ENCODE measurements at places on chromosomes 1 and 21.

DNA sequence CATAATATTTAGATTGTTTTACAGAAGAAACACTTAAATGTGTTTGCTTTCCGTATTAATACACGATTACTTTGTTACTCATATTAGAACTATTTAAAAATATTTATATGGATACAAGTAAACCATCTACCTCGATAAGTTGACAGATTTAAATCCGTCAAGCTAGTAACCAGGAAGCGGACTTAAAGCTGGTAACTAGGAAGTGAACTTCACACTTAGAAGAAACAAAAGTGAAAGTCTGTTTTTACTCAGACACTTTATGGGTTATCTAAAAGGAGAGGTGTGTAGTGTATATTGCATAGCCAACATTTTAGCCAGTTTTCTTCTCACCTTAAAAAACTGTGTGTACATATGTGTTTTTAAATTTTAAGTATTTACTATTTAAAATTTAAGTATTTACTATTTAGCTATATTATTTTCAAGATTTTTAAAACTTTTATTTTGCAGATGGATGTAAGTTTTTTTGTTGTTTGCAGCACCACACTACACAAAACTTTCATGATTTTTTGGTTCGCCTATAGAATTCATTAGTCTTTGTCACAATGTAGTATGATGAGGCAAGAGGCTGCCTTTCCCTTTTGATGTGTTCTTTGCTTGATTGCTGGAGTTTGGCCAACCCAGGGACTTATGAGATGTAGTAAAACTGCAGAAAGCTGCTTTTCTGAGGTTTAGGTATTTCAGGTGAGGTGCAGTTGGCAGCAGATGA is 2.7 kb downstream of the USP25 start:
- peak; percentile 68 for DNase-seq

- no peak for DNase-seq
These were observed 146.6 kb downstream of the SPATA46 start for GRCh38 chr1:162230096-162230495.

- no peak for DNase-seq
These were observed 3.6 kb upstream of the IL12RB2 start for GRCh38 chr1:67304023-67304422.

DNA sequence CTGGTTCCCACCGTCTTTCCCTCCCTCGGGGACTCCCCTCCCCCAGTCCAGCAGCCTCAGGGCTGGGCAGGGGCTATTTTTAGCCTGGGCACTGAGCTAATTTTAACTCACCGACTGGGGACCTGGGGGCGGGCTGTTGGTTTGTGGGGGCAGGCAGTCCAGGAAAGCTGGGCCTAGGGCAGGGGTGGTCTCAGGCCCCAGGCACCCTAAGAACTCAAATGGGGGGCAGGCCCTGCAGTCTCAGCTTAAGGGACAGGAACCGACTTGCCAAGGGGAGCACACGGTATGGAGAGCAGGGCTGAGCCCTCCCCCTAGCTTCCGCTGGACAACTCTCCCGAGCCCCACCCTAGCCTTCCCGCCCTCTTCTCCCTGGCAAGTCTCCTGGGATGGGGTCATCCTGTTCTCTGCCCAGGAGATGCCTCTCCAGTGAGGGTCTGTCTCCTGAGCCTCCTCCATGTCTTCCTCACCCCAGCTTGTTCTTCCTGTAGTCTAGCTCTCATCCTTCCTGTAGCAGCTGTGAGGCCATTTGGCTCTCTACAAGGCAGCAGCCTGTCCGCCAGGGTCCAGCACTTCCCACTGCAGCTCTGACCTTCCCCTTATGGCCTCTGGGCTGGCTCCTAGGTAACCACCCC is 10.1 kb downstream of the MEF2D start:
- DNase-seq, result peak; percentile 69

GRCh38 chr1:226337276-226337875 is 28.4 kb upstream of the LIN9 start:
- no peak for DNase-seq

- no peak for DNase-seq
These were observed 76.9 kb downstream of the C1orf21 start for GRCh38 chr1:184463680-184464079.

DNA sequence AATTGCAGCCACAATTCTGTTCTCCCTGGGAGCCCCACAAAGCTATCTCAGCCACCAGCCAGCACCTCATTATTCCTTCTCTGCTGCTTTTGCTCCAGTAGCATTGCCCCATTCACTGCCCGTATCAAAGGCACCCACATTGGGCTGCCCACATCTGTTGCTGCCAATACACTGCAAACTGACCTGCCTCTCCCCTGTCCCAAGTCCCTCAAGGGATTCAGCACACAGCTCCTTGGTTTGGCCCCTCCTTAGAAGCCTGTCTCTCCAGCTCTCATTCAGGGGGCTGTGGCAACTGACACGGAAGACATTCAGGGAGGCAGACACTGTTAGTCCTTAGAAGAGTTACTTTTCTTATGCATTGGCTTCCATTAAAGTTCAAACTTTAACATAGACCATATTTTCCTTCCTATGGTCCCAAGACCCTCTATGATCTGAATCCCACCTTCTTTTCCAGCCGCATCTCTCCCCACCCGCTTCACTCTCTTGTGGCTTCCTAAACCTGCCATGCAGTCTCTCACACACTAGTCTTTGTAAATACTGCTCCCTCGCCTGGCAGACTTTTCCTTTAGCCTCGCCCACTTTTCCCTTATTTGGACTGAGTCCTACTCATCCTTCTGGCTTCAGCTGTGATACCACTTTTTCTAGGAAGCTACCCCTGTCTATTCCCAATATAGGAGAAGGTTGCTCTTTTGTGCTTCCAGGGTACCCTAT is 19.3 kb upstream of the KLHDC8A start:
- DNase-seq, result no peak

DNA sequence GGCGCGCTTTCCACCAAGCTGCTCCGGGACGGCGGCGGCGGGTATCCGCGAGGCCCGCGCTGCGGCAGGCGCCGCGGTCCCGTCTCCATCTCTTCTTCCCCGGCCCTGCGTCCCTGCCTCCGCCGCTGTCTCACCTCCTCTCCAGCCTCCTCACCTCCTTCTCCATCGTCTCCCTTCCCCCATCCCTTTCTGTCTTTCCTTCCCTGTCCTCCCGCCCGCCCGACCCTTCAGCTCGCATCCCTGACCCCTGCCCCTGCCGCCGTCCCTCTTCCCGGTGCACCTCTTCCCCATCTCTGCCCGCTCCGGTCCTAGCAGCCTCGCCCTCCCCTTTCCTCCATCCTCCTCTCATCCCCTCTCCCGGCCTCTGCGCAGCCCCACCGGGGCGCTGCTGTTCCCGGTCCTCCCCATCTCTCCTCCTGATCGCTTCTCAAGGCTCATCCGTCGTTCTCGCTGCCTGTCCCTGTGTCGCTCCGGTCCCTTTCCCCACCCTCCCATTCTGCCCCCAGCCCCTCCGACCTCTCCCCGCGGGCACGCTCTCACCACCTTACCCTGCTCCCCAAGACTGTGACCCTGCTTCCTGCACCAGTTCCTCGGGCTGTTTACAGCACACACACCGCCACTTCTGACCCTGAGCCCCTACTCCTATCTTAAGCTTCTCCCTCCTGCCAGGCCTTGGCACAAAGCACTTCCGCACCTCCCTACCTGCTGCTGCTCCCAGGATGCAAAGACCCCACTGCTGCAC is 760 bp upstream of the NPHP4 start:
- DNase-seq, result no peak

GRCh38 chr1:214831956-214832355 is 229.0 kb downstream of the CENPF start:
- no peak for DNase-seq

DNA sequence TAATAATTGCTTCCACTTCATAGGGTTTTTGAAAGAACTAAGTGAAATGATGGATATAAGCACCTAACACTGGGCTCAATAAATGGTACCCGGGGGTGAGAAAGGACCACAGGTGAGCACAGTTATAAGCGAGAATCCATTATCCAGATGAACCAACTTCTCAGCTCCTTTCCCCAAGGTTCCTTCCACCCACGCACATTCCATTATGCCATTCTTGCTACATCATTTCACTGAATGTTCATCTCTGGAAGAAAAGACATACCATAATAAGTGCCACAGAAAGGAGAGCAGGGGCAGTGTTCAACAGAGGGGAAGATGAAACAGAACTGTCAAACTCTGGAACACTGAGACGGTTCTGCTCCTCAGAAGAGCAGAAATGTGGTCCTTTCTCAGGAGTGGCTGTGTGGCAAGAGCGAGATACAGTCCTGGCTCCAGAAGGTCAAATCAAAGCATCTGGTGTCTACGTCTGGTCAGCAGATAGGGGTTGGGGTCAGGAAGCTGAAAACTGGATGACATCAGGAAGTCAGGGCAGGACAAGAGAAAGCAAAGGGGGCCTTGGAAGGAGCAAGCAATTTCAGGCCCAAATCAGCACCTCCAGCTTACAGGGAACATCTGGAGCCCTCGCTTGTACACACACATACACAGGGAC is 255.4 kb upstream of the TMEM51 start:
- no peak for DNase-seq

- no peak for DNase-seq
These were observed 23.4 kb downstream of the FNBP1L start for GRCh38 chr1:93471284-93471683.

GRCh38 chr1:46027788-46028573 is 104.4 kb downstream of the PIK3R3 start:
- no peak for DNase-seq

DNA sequence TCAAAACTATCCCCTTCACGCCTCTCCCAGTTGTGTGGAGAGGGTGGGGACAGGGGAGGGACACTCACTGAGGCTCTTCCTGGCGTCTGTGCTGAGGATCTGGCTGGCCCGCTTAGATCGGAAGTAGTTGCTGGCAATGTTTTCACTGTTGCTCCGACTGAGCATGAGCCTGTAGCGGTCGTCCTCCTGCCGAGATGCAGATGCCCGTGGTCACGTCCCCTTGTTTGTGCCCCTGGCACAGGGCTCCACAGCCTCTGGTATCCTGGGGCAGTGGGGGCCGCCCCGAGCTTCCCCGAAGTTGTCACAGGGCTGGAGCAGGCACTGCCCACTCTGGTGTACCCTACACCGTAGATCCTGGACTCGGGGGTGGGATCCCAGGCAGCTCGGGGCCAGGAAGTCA is 5.0 kb upstream of the DDOST start:
- DNase-seq, result no peak

DNA sequence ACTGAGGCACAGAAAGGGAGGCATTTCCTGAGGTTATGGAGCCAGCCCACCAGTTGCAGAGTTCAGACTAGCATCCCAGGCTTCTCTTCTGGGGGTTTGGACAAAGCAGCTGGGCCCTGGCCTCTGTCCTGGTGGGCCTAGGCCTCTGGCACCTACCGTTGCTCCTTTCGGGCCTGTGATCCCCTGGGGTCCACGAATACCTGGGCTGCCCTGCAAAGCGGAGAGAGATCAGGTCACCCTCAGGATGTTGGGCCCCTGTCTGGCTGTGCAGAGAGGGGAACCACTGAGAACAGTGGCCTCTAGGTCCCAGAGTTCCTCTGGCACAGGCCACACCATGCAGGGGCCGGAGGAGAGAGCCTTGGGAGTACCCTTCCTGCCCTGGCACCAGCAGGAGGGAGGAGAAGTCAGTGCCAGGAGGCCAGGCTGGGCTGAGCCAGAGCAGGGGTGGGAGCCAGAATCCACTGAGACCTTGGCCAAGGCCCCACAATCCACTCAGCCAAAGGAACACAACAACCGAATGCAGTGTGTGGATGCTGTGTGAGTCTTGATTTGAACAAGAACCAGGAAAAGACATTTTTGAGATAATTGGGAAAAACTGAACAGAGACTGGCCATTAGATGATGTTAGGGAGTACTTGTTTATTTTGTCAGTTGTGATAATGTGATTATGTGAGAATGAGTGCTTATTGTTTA is 8.9 kb downstream of the COL9A2 start:
- no peak for DNase-seq

- peak; percentile 77 for DNase-seq
These were observed 896.3 kb downstream of the TTLL7 start for GRCh38 chr1:83102630-83103071.

- no peak for DNase-seq
These were observed 23.8 kb upstream of the LYPD8 start for GRCh38 chr1:248779350-248779749.

GRCh38 chr1:20717452-20718342 is at the start of gene KIF17:
TSS of gene KIF17 (minus strand) at chr1:20718007. CDS start at chr1:20717706, 301 bp downstream.
- peak; percentile 91 for DNase-seq

- DNase-seq, result peak; percentile 57
These were observed 31.0 kb downstream of the PAX7 start for GRCh38 chr1:18661404-18662285.

DNA sequence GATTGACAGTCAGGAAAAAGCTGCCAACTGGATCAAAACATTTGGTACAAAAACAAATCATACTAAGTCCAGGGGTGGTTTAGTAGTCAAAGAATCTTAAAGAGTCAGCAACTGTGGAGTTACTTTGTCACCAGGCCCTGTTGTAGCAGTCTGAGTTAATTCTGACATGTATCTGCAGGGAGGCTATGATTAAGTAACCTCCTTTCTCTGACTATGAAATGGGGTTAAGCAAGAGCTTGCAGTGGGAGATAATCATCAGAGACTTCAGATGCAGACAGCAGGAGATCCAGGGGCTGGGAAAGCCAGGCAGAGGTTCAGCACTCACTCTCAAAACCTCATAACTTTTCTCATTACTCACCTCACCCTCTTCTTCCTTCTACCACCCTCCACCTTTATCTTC is 99.2 kb upstream of the BTG3 start:
- DNase-seq, result no peak

GRCh38 chr1:229271448-229272159 is 693 bp downstream of the RAB4A start:
- peak; percentile 50 for DNase-seq

DNA sequence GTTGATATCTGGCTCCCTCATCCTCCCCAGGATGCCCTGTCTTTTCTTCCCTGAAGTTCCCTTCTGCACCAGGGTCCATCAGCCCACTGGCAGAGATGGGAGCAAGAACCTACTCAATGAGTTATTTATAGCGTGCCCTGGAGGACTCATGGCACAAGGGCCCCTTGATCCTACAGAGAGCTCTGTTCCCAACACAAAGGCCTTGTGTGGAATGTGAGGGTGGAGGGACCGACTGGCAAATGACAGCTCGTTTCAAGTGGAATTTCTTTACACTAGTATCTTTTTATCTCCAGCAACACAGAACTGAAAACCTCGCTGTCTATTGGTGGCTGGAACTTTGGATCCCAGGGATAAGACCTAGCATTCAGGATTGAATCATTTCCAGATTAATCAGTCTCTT is 22.4 kb downstream of the CHI3L2 start:
- no peak for DNase-seq

DNA sequence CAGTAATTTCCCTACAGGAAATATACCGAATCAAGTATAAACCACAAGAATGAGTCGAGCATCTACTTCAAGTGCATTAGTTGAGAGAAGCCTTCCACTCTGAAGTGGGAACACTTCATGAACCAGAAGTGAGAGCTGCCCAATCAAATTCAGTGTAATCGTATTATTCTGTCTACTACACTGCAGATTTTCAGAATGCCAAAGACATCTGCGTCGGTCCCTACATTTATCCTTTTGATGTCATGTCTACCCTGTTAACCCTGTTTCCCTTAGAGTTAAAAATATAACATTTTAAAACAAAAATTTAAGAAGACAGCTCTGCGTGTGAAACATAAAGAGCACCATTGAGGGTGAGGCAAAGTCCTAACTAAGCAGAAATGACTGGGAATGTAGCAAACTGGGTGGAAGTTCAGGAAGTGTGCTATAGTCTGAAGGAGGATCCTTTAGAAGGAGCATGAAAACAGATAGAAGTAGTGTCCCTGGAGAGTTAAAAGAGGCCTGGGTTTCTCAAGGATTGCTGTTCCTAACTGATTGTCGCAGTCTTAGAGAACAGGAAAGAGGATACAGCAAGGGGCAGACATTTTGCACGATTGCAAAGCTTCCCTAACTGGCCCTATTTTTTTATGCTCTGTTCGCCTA is 291.2 kb downstream of the PTPRC start:
- peak; percentile 56 for DNase-seq

- DNase-seq, result no peak
These were observed 16.0 kb downstream of the RXFP4 start for GRCh38 chr1:155957411-155957915.
